ENCODE measurements at places on chromosomes 13 and 19. TPM values are rescaled to one million over a fixed set of nuclear protein-coding genes. Genes with fewer than 3 reads are reported as not detected.

DNA sequence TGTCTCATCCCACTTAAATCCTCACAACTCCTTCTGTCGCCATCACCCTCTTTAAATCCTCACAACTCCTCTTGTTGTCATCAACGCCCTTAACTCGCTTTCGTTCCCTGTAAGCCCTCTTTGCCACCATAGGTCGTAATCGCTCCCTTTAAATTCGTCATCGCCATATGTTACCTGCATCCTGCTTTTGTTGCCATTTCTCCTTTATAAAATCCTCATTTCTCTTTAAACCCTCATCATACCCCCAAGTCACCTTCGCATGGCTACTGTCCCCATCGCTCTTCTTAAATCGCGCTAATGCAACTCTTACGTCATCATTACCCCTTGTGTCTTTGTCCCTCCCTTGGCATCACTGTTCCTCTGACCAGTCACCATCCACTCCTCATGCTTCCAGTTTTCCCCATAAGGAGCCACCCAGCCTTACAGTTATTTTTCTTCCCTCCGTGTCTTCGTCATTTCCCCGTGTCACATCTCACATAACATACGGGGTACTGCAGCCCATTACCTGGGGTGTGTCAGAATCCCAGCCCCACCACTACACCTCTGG, 539 bp downstream of the PLD3 start:
- peak; percentile 72 for DNase-seq

The CRLF1 gene
- 69.1 TPM for total RNA-seq

The PLPPR3 gene
- 0.33 TPM for total RNA-seq

DNA sequence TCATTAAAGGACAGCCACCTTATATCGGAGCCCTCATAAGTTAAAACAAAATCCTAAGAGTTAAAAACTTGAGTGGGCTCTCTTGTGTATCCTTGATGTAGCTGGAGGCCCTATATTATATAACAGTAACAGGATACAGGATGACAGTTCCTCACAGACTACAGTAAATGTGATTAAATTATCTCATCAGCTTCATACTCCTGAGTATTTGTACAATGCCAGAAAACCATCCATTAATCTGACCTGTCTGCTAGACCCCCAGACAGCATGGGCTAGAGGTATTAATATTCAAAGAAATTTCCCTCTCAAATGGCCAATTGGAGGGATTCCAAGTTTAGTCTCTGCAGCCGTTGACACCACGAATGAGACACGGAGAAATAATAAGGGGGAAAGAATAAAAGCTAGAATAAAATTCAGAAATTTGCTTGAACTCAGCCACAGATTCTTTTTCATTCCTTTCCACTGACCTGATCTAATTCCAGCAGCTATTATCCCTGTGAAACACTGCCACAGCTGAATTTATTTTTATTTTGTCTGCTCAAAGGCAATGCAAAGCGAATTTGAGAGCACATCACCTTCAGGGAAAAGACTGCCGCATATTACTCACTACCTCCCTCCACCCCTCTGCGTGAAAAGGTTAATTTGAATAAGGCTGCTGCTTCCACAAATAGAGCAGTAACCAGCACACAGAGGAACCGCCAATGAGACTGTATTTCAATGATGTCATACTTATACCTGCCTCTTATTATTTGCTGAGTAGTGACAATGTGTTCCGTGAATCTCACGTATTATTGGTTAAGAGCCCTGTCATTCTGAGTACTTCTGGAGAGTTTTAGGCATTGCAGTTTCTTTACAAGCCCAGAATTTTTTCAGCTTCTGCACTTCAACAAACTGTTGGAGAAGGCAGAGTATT, 155.9 kb upstream of the KLF12 start:
- peak; percentile 94 for DNase-seq

GRCh38 chr13:37811441-37811840, 58.1 kb downstream of the TRPC4 start:
- no peak for DNase-seq

Measured in fibroblast of the aortic adventitia (primary cell).